ENCODE measurements at places on chromosomes 2 and 18. TPM values are rescaled to one million over a fixed set of nuclear protein-coding genes. Genes with fewer than 3 reads are reported as not detected.

MPPE1 gene
- total RNA-seq = 64.9 TPM

UGT1A4 gene
- not detected for total RNA-seq

HOXD12 gene
- not detected for total RNA-seq

POLR1A gene
- 38.2 TPM for total RNA-seq

FAM237A gene
- total RNA-seq = not detected

ALKAL2 gene
- total RNA-seq = not detected

RGPD3 gene
- not detected for total RNA-seq

SLC23A3 gene
- 3.2 TPM for total RNA-seq

SMC6 gene
- 35.1 TPM for total RNA-seq

CTAGE1 gene
- not detected for total RNA-seq

FIGLA gene
- not detected for total RNA-seq

DOK6 gene
- total RNA-seq = not detected

UCN gene
- 2.6 TPM for total RNA-seq

FSHR gene
- total RNA-seq = not detected

COL3A1 gene
- 0.23 TPM for total RNA-seq

EML6 gene
- 1.5 TPM for total RNA-seq

ANKRD30B gene
- total RNA-seq = not detected

EPB41L3 gene
- total RNA-seq = not detected

C2orf72 gene
- 0.18 TPM for total RNA-seq

MBP gene
- 94.7 TPM for total RNA-seq

POU3F3 gene
- total RNA-seq = not detected

NBEAL1 gene
- 16.6 TPM for total RNA-seq

REG3A gene
- total RNA-seq = not detected

CIB4 gene
- total RNA-seq = not detected

RAD51AP2 gene
- not detected for total RNA-seq

EVX2 gene
- total RNA-seq = not detected

UGT1A7 gene
- not detected for total RNA-seq

PDE1A gene
- total RNA-seq = not detected

CNTNAP5 gene
- not detected for total RNA-seq

COL4A4 gene
- not detected for total RNA-seq

IL1B gene
- 0.14 TPM for total RNA-seq

TAF4B gene
- 6.9 TPM for total RNA-seq
